ENCODE measurements at places on chromosomes 5 and 9.

DNA sequence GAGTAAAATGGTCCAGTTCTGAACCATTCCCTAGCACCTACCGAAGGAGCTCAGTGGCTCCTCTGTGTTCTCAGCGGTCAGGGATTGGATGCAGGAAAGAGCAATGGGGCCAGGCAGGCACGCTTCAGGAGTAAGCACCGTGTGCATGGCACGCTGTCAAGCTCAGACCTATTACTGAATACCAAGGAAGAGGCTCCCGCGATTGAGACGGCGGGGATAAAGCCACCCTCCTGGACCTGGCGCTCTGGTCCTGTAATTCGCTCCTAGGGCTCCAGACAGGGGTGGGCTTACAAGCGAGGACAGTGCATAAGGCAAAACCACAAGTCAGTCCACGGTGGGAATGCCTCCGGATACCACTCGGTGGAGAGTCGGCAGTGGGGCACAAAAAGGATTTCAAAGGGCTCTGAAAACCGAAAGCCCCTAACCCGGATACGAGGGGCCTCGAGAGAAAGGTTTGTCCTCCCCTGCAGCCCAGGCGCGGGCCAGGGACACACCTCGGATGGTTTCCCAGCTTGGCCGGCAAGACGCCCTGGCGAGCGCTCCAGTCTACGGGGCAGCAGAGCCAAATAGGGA lies 988 bp downstream of the OXCT1 start:
- no peak for DNase-seq

DNA sequence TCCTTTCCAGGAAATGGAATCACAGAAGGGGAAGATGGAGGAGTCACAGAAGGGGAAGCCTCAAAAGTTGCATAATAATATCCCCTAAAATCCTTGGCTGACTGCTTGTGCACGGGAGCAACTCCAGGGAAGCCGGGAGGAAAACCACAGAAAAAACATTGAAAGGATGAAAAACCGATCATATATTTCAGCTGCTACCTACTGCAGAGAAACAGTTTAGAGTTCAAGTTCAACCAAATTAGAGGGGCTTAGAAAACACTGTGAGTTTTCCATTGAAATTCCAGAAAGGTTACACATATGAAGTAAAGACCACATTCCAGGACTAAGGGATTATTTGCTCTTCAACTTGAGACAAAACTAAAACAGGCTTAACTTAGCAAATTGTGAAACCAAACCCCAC lies 37.6 kb upstream of the MTAP start:
- DNase-seq, result peak; percentile 65

DNA sequence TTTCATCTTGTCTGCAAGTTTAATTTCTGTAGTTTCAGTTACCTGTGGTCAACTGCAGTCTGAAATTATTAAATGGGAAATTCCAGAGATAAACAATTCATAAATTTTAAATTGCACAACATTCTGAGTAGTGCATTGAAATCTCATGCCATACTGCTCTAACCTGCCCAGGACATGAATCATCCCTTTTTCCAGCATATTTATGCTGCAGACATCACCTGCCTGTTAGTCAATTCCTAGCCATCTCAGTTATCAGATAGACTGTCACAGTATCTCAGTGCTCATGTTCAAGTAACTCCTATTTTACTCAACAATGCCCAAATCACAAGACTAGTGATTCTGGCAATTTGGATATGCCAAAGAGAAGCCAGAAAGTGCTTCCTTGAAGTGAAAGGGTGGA lies 223.0 kb upstream of the GRIA1 start:
- DNase-seq, result no peak

- DNase-seq, result peak; percentile 58
Measured at GRCh38 chr9:107243742-107244141, 39.3 kb upstream of the RAD23B start.

GRCh38 chr5:137778772-137779564 lies 24.8 kb upstream of the HNRNPA0 start:
- peak; percentile 11 for DNase-seq

- DNase-seq, result no peak
Measured at GRCh38 chr5:82792096-82792495, 285.1 kb downstream of the TMEM167A start.

GRCh38 chr5:37915097-37915736 lies 75.4 kb upstream of the GDNF start:
- no peak for DNase-seq

GRCh38 chr5:181027452-181028031 lies 12.5 kb upstream of the BTNL9 start:
- no peak for DNase-seq

GRCh38 chr9:137478613-137478961 lies 19.5 kb upstream of the NSMF start:
- DNase-seq, result no peak

GRCh38 chr5:173764332-173765028 lies 123.7 kb upstream of the CPEB4 start:
- peak; percentile 65 for DNase-seq

DNA sequence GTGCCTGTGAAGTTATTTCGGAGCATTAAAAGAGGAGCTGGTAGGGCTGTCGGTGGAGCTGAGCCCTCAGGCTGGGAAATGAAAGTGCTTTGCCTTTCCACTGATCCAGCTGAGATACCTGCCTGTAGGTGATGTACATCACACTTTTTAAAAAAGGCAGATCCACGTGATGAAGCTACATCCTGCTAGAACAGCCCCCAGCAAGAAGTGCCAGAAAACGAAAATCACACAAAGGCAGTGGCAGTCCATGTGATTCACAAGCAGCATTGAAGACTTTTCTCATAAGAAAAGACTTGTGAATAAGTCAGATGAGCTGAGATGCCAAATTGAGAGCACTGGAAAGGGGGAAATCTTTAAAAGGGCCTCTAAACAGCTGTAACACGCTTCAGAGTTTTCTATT lies 765.1 kb downstream of the PTPRD start:
- no peak for DNase-seq

DNA sequence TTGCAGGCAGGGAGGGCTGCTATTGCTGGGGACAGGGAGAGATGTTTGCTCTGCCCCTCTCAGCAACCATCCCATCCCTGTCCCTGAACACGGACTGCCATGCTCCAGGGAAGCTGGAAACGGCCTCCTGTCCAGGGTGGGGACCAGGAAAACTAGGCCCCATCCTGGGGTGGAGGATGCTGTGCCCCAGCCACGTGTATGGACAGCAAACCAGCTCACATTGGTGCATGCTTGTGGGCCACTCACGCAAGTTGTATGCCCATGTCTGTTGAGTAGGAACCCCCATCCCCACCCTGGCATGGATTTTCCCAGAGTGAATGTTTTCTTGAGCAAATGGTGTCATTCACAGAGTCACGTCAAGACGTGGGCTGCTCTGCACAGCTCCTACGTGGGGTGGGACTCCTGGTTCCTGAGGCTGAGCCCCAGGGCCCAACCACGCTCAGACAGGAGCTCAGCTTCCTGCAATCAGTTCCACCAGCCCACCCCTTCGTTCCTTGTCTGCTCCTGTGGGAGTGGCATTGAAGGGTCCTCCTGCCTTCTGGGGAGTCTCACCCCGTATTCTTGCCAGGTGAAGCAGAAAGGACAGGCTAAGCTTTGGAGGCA lies 4.6 kb downstream of the UNC5A start:
- no peak for DNase-seq

GRCh38 chr5:123208668-123209501 lies 119.8 kb downstream of the PRDM6 start:
- DNase-seq, result no peak

DNA sequence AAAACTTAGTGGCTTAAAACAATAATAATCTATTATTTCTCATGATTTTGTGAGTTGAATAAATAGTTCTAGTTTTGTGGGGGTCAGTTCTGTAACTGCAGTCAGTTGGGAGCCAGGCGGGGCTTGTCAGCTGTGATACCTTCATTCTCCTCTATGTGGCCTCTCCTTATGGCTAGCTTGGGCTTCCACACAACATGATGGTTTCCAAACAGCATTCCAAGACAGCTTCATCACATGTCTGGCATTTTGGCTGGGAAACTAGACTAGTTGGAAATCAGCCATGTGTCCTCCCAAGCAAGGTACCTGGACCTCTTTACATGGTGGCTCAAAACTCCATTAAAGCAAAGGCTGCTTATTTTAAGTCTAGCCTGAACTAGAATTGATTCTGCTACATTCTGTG lies 61.4 kb upstream of the RANBP3L start:
- DNase-seq, result peak; percentile 64

DNA sequence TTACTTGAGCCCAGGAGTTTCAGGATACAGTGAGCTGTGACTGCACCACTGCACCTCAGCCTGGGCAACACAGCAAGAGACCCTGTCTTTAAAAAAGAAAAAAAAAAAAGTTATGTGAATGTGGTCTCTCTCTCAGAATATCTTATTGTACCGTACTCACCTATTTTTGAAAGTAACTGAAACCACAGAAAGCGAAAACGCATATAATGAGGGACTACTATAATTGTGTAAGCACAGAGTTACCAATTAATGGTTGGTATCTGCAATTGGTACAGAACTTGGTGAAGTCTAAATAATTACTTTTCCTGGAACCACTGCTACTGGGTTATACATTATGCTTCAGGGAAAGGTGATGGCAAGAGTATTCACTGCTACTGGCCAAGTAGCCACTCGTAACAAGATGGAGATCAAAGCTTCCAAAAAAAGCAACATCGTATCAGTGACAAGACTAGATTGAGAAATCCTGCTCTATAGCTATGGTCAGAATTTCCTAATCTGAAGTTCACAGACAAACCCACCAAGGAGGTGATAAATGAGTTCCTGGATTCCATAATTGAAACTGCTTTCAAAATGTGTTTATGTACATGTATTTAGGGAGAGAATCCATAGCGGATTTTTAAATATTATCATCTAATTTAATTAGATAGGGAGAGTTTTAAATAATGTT lies 82.7 kb downstream of the NR6A1 start:
- DNase-seq, result no peak

DNA sequence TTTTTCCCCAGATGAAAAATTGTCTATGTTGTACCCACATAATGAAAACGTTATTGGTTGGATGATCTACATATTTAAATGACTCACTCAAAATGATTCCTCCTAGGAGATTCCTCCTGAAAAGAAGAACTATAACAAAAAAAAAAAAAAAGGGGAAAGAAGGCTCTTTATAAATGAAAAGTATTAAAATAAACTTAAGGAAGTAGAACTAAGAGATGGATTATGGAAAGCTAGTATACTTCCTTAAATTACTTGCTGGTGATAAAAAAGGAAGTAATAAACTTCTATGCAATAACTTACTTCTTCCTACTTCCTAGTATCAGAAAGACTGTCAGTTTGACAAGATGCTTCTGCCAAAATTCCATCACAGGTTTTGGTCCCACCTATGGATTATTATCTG lies 1087.7 kb downstream of the CDH12 start:
- no peak for DNase-seq

DNA sequence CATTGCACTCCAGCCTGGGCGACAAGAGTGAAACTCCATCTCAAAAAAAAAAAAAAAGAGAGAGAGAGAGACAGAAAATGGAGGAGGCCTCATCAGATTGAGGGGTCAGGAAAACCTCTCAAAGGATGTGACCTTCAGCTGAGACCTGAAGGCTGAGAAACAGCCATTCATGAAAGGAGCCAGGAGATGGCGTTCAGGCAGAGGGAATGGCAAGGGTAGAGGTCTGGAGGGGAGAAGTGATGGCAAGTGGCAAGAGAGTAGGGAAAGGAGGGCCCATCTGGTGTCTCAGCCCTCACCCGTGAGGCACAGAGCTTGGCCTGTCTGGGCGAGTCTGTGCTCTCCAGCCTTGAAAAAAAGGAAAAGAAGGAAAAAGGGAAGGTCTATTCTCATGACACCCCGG lies 17.0 kb downstream of the CAMK2A start:
- DNase-seq, result no peak

GRCh38 chr9:97527626-97528528 lies 26.4 kb downstream of the TMOD1 start:
- DNase-seq, result no peak

DNA sequence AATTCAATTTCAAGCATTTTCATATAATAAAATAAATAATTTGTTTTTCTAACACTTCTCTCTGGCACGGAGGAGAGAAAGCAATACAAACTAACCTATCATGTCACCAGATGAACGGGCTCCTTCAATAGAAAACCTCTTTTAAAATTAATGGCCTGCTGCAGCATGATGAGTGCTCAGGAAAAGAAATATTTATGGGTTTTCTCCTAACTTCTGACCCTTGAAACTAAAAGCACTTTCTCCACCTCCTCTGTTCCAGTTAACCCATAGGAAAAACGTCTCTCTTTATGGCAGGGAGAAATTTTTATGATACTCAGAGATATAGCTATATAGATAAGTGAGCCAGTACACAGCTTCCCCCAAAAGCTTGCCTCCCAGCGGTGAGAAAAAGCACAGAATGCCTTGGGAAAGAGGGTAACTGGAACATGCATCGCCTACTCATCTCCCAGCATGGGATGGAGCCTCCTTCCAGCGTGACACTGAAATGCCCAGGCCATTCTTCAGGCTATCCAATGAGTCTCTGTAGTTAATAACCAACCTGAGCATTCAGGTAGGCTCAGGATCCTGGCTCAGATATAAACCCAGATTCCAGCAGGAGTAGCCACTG lies 963.0 kb upstream of the DMAC1 start:
- DNase-seq, result no peak

DNA sequence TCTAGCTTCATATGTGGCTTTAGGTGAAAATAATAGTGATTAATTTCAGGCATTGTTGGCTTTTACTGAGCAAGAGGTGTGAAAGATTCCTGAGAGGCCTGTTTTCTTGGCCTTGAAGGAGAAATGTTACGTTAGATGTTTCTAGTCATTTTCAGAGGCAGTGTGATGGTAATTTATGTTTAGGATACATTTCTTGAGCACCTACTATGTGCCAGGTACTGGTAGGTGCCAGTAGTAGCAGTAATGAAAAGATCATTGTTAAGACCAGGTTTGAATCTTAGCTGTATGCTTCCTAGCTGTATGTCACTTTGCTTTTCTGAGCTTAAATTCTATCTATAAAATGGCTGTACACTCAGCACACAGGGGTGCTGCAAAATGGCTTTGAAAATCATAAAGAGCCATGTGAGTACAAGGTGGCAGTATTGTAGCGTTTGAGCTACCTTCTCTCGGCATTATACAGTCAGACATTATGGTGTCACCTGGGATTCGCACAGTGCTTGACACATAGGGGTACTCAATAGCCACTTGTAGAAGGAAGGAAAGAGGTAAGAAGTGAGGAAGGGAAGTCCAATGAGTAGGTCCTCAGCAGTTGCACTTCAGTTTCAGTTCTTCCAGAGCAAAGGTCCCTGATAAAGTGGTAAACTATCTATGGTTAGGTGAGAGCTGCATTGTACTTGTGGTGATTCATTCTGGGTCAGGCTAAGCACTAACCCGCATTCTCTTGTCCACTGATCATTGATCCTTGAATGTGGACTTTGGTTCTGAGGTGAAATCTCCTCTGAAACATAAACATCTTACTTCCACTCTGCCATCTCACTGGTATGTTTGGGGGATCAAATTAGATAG lies 166.5 kb upstream of the NR3C1 start:
- DNase-seq, result no peak

- DNase-seq, result no peak
Measured at GRCh38 chr5:72255237-72255636, 64.8 kb downstream of the MRPS27 start.

DNA sequence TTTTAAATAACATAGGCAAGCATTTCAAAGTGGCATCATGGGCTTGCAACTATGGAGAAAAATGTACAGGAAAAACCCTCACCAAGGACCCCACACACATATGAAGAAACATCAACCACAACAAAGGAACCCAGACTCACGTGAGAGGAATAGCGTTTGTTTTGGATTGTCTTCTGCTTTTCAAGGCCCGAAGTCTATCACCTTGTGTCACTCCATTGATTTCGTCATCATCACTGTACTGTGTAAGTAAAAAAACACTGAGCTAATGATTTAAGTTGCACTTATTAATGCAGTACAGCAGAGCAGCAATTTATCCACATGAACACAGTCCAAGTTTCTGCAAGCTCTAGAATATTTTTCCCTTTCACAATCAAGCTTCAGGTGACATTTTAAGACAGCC lies 72.4 kb downstream of the HABP4 start:
- DNase-seq, result no peak

GRCh38 chr9:16306586-16306985 lies 563.9 kb downstream of the BNC2 start:
- no peak for DNase-seq

Data from fibroblast of skin of left quadriceps (primary cell).